ENCODE measurements at places on chromosomes 1 and 21.

DNA sequence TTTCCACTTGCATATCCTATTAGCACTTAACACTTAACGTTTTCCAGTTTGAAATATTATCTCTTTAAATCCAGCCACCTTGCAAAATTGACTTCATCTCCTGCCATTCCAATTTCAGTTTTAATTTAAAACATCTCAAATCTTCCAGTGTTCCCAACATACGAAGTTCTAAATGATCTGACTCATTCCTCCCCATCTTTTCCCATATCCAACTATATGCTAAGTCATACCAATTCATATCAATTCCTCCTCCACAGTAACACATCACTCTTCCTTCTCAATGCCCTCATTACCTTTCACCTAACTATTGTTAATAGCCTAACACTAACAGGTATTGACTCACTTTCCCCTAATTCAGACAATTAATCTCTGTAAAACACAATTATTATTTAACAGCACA is 2.8 kb downstream of the PSMA5 start:
- DNase-seq = no peak

DNA sequence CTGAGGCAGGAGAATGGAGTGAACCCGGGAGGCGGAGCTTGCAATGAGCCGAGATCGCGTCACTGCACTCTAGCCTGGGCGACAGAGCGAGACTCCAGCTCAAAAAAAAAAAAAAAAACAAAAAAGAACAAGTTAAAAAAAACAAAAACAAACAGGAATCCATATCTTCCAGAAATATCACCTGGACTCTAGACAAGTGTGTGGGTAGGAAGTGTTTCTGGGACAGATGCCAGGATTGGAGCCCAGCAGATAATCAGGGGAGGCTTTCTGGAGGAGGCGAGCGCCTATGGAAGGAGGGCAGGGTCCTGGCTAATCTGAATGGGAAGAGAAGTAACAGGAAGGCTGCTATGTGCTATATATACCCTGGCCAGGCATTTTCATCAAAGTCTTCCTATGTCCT is 43.6 kb upstream of the SYNC start:
- no peak for DNase-seq

GRCh38 chr1:38270849-38271633 is 224.4 kb upstream of the POU3F1 start:
- no peak for DNase-seq

- no peak for DNase-seq
These were observed 8.3 kb downstream of the CFHR2 start for GRCh38 chr1:196951711-196952394.

- DNase-seq = no peak
These were observed 20.8 kb downstream of the PPFIA4 start for GRCh38 chr1:203046984-203047630.
